Natural killer cell (primary cell): ENCODE measurements at places on chromosomes 3 and 15.

DNA sequence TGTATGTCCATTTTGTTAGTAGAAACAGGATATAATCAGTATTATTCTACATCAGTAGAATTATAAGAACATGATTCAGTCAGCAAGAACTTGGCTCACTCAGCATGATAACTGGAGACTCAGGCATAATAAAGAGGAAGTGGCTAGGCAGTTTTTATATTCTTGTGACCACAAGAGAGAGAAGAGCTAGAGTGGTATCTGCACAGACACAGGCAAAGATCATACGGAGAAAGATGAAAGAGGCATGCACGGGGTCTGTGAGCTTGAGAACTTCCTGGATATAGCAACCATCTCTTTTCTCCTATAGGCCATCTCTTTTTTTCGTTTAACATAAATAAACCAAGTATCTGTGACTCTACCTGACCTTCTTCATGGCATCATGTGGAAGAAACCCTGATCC, 46.8 kb downstream of the MYO5A start:
- H3K4me1 ChIP-seq: peaks cover 29% of the 10 kb centered on the region
- no peaks in the 10 kb centered on the region for H3K36me3 ChIP-seq
- DNase-seq: peak; percentile 88
- peak overlapping the region; percentile 80 for H3K27ac ChIP-seq
- no peak overlapping the region for H3K4me3 ChIP-seq

DNA sequence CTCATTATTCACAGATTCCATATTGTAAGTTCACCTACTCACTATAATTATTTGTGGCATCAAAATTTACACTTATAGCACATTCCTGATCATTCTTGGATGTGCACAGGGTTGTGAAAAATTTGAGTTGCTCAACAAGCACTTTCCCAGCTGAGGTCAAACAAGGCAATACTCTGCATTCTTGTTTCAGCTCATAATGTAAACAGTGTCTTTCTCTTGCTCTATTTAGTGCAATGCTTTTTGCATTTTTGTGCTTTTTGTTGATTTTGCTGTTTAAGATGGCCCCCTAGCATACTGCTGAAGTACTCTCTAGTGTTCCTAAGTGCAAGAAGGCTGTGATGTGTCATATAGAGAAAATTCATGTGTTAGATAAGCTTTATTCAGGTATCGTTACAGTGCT, 66.7 kb upstream of the TNIK start:
- H3K27ac ChIP-seq: no peak overlapping the region
- no peak for DNase-seq
- no peaks in the 10 kb centered on the region for H3K27me3 ChIP-seq
- no peaks in the 10 kb centered on the region for H3K36me3 ChIP-seq
- H3K4me1 ChIP-seq: no peaks in the 10 kb centered on the region

- no peaks in the 10 kb centered on the region for H3K27me3 ChIP-seq
- H3K4me1 ChIP-seq: no peaks in the 10 kb centered on the region
- no peak overlapping the region for H3K27ac ChIP-seq
- no peaks in the 10 kb centered on the region for H3K36me3 ChIP-seq
Measured at GRCh38 chr3:191176038-191176785, 22.8 kb upstream of the OSTN start.

- no peaks in the 10 kb centered on the region for H3K36me3 ChIP-seq
- H3K4me1 ChIP-seq: peaks cover 10% of the 10 kb centered on the region
- H3K27ac ChIP-seq: no peak overlapping the region
- H3K4me3 ChIP-seq: no peak overlapping the region
- H3K27me3 ChIP-seq: no peaks in the 10 kb centered on the region
Measured at GRCh38 chr3:194989241-194989640, 281.7 kb downstream of the XXYLT1 start.

DNA sequence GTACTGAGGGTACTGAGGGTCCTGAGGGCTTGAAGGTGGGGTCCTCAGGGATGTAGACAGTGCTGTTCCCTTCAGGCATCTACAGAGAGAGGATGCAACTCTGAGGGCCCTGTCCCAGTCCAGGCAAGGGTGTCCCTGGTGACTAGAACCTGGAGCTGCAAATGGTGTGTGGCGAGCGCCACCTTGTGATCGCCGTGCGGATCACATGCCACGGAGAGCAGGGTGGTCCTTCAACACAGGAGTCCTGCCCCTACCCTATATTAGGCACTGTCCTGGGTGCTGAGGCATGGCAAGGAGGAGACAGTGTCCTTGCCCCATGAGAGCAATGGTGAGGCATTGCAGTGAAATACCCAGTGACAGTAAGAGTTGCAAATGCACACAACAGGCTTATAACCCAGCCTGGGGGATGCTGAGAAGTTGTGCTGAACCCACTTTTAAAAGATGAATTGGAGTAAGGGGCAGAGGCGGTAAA, 23.6 kb downstream of the RHCG start:
- no peaks in the 10 kb centered on the region for H3K4me1 ChIP-seq
- no peak overlapping the region for H3K27ac ChIP-seq
- peaks cover 8% of the 10 kb centered on the region for H3K27me3 ChIP-seq

- H3K27ac ChIP-seq: no peak overlapping the region
- DNase-seq: no peak
- H3K27me3 ChIP-seq: no peaks in the 10 kb centered on the region
- H3K4me1 ChIP-seq: no peaks in the 10 kb centered on the region
- H3K4me3 ChIP-seq: no peak overlapping the region
Measured at GRCh38 chr15:93451822-93452221, 362.8 kb upstream of the RGMA start.

DNA sequence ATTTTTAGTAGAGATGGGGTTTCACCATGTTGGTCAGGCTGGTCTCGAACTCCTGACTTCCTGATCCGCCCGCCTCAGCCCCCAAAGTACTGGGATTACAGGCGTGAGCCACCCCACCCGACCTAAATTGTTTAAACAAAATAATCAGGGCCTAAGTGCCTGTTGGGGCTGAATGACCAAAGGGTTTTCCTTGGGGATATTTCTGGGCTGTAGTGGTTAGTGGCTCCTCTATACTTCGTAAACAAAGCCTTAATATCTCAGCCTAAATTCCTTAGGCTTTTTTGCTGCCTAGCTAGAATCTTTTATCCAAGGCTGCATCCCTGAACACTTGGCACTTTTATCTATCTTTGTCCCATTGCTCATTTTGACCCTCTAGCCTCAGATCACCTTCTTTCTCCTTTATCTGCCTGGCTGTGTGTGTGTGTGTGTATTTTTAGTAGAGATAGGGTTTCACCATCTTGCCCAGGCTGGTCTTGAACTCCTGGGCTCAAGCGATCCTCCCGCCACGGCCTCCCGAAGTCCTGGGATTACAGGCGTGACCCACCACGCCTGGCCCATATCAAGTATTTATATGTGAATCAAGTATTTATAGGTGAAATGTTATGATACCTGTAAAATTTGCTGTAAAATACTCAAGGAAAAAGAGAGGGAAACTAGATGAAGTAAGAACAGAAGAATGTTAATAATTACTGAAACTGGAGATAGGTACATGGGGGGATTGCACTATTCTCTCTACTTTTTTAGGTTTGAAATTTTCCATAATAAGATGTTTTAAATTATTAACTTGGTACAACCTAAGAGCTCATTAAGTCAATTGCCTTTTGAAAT, 1.8 kb downstream of the NUSAP1 start:
- no peaks in the 10 kb centered on the region for H3K36me3 ChIP-seq
- H3K4me3 ChIP-seq: no peak overlapping the region
- no peak overlapping the region for H3K27ac ChIP-seq
- no peaks in the 10 kb centered on the region for H3K27me3 ChIP-seq
- DNase-seq: no peak
- peaks cover 12% of the 10 kb centered on the region for H3K4me1 ChIP-seq

DNA sequence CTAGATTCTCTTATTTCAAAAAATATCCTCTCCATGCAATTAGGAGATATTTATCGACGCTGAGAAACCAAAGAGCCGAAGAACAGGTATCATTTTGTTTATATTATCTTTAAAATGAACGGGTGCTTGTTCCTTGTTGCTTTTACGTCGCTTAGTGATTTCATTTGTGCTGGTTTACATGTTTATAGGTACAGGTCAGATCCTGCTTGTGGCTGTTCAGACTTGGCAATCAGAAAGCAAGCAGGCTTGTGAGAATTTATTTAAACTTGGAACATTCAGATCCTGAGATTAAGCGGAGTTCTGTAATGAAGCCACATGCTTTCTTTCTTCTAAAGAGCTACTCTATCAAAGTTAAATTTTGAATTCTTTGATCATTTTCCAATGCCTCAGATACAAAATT, 43.0 kb upstream of the ATP2C1 start:
- H3K4me1 ChIP-seq: peaks cover 3% of the 10 kb centered on the region
- no peaks in the 10 kb centered on the region for H3K36me3 ChIP-seq
- no peak overlapping the region for H3K4me3 ChIP-seq
- H3K27me3 ChIP-seq: no peaks in the 10 kb centered on the region

DNA sequence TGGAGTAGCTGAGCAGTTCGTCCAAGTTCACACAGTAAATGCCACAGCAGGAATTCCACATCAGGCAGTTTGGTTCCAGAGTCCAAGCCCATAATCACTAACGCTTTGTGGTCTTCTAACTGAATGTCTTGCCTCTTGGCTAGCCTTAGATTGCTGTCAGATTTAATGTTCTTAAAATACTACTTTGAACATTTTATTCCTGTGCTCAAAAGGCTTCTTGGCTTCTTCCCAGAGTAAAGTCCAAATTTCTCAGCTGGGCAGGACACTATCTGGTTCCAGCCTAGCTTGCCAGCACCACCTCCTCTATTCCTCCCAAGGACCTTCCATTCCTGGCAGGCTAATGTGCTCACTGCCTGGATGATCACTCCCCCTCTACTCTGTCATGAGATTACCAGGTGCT, 256.9 kb downstream of the SQOR start:
- no peaks in the 10 kb centered on the region for H3K4me1 ChIP-seq
- H3K4me3 ChIP-seq: no peak overlapping the region
- no peaks in the 10 kb centered on the region for H3K36me3 ChIP-seq
- H3K27ac ChIP-seq: no peak overlapping the region
- DNase-seq: no peak

GRCh38 chr3:19960696-19961095, 13.8 kb downstream of the RAB5A start:
- no peak overlapping the region for H3K4me3 ChIP-seq
- no peak for DNase-seq
- peaks cover 14% of the 10 kb centered on the region for H3K36me3 ChIP-seq
- peaks cover 7% of the 10 kb centered on the region for H3K4me1 ChIP-seq

- H3K4me1 ChIP-seq: peaks cover 54% of the 10 kb centered on the region
- no peaks in the 10 kb centered on the region for H3K36me3 ChIP-seq
- peak; percentile 26 for DNase-seq
- H3K4me3 ChIP-seq: no peak overlapping the region
- H3K27ac ChIP-seq: no peak overlapping the region
Measured at GRCh38 chr15:28989239-28989830, 103.6 kb downstream of the APBA2 start.

DNA sequence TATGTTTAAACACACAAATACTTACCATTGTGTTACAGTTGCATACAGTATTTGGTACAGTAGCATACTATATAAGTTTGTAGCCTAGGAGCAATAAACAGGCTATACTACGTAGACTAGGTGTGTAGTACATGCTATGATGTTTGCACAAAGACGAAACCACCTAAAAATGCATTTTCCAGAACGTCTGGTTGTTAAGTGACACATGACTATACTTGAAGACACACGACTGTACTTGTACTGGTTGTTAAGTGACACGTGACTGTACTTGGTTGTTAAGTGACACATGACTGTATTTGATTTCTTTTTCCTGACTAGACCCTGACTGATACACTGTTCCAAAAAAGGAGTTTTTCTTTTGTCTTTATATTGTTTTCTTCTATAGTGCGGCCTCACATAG, 34.1 kb downstream of the RAB8B start:
- H3K4me3 ChIP-seq: no peak overlapping the region
- H3K27ac ChIP-seq: no peak overlapping the region
- peaks cover 27% of the 10 kb centered on the region for H3K36me3 ChIP-seq
- DNase-seq: no peak
